ENCODE measurements at places on chromosomes 16 and 17. TPM values are rescaled to one million over a fixed set of nuclear protein-coding genes. Genes with fewer than 3 reads are reported as not detected.

DNA sequence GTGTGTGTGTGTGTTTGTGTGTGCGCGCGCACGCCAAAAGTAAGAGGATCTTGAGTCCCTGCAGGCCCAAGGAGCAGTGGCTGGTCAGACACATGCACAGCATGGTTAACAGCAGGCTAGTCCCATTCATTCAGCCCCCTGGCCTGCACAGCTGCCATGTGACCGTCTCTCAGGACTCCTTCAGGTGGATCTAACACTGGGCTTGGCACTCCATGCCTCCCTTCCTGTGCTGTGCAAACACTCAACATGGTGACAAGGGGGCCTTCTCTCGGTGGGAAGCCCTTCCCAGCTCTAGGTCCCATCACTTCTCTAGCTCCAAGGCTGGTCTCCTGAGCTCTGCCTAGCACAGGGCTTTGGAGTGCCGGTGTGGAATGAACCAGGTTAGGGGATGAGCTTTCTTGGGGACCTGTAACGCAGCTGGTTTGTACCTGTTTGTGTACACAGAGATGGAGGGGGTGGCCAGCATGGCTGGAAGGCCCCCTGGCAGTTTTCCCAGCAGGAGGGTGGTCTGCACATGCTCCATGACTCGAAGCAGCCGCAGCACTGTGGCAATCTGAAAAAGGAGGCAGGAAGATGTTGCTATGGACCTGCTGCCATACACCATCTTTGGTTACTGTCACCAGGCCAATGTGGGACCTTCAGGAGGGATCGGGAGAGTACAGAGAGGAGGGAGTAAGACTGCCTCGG lies 69.4 kb upstream of the GCSH start:
- H3K4me1 ChIP-seq: no peaks in the 10 kb centered on the region
- DNase-seq: no peak
- no peak overlapping the region for H3K4me3 ChIP-seq
- no peak overlapping the region for H3K27ac ChIP-seq
- no peaks in the 10 kb centered on the region for H3K36me3 ChIP-seq

Gene IRX3
- 4.1 TPM for polyA plus RNA-seq

- H3K4me1 ChIP-seq: no peaks in the 10 kb centered on the region
- H3K27ac ChIP-seq: no peak overlapping the region
- H3K27me3 ChIP-seq: no peaks in the 10 kb centered on the region
- no peak for DNase-seq
These were observed 255.5 kb upstream of the N4BP1 start for GRCh38 chr16:48865520-48865919.

Gene SP6
- 0.03 TPM for polyA plus RNA-seq

Gene ASPHD1
- 29.0 TPM for polyA plus RNA-seq

GRCh38 chr17:28492352-28493310 lies 13.5 kb upstream of the FOXN1 start:
- no peaks in the 10 kb centered on the region for H3K4me1 ChIP-seq
- no peak for DNase-seq
- no peaks in the 10 kb centered on the region for H3K36me3 ChIP-seq
- 0 out of 2 replicates have a peak, but pooled peaks cover 7% of the 10 kb centered on the region for H3K27me3 ChIP-seq

DNA sequence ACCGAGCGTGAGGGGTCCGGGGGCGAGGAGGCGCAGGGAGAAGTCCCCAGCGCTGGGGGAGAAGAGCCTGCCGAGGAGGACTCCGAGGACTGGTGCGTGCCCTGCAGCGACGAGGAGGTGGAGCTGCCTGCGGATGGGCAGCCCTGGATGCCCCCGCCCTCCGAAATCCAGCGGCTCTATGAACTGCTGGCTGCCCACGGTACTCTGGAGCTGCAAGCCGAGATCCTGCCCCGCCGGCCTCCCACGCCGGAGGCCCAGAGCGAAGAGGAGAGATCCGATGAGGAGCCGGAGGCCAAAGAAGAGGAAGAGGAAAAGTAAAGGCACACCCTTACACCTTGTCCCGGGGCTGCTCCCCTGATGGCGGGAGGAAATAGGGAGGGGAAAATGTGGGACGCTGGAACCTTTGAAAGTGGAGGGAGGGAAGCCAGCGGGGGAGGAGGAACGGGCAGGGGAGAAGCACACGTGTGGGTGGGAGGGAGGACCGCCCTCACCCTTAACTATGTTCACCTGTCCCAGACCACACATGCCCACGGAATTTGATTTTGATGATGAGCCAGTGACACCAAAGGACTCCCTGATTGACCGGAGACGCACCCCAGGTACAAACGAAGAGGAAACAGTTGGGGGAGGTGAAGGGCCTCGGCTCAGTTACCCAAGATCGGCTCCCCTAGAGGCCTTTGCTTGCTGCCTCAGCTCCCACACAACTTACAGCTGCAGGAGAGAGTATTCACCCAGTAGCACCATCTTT lies 916 bp downstream of the PAGR1 start:
- H3K27ac ChIP-seq: peak overlapping the region; percentile 94
- H3K36me3 ChIP-seq: peaks cover 6% of the 10 kb centered on the region
- peak; percentile 63 for DNase-seq

Gene PRAC1
- not detected for polyA plus RNA-seq

DNA sequence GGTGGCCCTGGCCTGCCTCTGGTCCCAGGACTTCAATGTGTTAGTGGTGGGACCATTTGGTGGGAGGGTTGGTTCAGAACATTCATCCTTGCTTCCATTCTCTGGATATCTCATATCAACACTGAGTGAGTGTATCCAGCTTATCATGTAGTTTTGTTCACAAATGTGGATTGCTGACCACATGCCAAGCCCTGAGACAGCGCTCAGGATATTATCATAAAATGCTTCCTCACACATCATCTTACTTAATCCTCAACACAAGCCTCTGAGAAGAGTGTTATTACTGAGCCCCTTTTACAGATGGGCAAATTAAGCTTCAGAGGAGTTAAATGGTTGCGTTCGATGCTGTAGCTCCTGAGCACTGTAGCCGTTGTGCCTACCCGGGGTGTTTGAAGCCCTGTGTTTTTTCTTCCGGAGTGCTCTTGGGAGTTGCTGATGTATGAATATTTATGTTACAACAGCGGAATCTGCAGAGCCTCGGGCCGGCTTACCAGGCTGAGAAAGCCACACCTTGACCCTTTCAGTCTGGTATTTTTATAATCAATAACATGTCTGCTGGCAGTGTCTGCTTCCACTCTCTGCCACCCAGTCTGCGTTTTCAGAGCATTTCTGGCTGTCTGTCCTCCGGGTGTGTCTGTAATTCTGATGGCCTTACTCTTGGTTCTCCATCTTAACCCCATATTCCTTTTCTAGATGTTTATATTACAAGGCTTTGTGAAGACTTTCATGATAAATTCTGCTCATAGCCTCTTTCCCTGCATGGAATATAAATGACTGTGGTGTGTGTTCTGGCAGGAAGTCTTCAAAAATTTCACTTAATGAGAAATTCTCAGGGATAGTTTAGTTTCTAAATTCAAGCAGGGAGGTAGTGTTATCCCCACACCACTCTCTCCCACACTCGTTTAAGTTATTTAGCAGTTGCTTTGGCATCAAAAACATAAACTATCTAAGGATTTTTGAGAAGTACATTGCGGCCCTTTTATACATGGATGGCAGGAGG lies 2.9 kb downstream of the GLP2R start:
- H3K27ac ChIP-seq: no peak overlapping the region
- no peaks in the 10 kb centered on the region for H3K36me3 ChIP-seq
- no peak overlapping the region for H3K4me3 ChIP-seq
- H3K27me3 ChIP-seq: peaks cover 10% of the 10 kb centered on the region
- DNase-seq: no peak
- no peaks in the 10 kb centered on the region for H3K4me1 ChIP-seq

GRCh38 chr16:78530283-78530682 lies 430.8 kb downstream of the WWOX start:
- DNase-seq: no peak
- no peaks in the 10 kb centered on the region for H3K27me3 ChIP-seq
- no peaks in the 10 kb centered on the region for H3K4me1 ChIP-seq
- H3K4me3 ChIP-seq: no peak overlapping the region

Gene CCL14
- not detected for polyA plus RNA-seq

Gene KCNJ18
- not detected for polyA plus RNA-seq

DNA sequence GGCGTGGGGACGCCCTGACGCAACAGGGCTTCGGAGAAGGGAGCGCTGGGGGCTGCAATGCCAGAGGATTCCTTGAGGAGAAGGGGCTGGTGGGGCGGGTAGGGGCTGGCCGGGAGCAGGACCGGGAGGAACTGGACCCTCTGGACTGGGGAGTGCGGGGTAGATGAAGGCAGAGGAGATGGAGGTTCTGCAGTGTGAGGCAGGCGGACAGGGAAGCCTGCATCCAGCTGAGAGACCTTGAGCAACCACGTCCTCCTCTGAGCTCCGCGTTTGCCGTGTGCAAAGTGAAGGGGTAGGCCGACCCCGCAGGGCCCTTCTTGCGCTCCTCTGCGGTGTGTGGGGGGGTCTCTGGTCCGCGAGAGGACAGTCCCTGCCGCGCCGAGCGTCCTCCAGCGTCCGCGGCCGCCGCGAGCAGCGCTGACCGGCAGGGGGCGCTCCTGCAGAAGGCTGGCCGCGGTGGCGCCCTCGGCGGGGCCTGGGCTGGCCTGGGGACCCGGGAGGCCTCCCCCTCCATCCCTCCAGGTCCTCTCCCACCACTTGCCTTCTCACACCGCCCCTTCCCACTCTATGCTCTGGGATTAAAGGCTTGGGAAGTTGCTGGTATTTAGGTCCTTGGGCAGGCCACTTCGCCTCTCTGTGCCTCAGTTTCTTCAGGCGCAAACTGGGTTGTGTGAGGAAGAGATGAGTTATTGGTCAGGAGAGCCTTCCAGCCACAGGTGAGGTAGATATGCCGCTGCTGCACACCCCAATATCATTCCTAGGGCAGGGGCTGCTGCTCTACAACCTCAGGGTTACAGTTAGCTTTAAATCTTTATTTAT lies 9.6 kb upstream of the WNT9B start:
- no peaks in the 10 kb centered on the region for H3K36me3 ChIP-seq
- H3K4me3 ChIP-seq: peak overlapping the region; percentile 39
- no peaks in the 10 kb centered on the region for H3K4me1 ChIP-seq
- peaks cover 23% of the 10 kb centered on the region for H3K27me3 ChIP-seq
- H3K27ac ChIP-seq: no peak overlapping the region

GRCh38 chr16:3012828-3013420 lies at the start of gene CLDN9:
Gene CLDN9 (plus strand): TSS chr16:3012923. CDS start chr16:3013363, 440 bp downstream.
- H3K27me3 ChIP-seq: no peaks in the 10 kb centered on the region
- no peak for DNase-seq
- H3K4me1 ChIP-seq: no peaks in the 10 kb centered on the region
- H3K4me3 ChIP-seq: no peak within 1 kb of the TSS

Gene CHST4
- polyA plus RNA-seq: 0.08 TPM

DNA sequence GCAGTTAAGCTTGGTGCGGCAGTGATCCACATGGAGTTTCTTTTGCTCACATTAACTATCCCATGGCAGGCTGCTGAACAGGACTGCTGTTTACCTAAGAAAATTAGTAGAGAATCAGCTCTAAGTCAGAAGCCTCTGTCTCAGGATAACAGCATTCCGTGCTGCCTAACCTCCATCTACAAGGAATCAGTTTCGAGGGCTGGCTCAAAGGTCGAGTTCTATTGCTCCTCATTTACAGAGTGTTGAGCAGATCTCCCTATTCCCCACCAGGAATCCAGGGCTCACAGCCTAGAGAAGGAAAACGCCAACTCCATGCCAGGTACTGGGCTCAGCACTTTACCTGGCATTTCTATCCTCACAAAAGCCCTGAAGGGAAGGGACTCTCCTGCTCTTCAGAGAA lies 9.9 kb downstream of the GINS2 start:
- no peak for DNase-seq
- H3K4me3 ChIP-seq: no peak overlapping the region
- peaks cover 49% of the 10 kb centered on the region for H3K36me3 ChIP-seq
- H3K27ac ChIP-seq: no peak overlapping the region
- no peaks in the 10 kb centered on the region for H3K27me3 ChIP-seq

DNA sequence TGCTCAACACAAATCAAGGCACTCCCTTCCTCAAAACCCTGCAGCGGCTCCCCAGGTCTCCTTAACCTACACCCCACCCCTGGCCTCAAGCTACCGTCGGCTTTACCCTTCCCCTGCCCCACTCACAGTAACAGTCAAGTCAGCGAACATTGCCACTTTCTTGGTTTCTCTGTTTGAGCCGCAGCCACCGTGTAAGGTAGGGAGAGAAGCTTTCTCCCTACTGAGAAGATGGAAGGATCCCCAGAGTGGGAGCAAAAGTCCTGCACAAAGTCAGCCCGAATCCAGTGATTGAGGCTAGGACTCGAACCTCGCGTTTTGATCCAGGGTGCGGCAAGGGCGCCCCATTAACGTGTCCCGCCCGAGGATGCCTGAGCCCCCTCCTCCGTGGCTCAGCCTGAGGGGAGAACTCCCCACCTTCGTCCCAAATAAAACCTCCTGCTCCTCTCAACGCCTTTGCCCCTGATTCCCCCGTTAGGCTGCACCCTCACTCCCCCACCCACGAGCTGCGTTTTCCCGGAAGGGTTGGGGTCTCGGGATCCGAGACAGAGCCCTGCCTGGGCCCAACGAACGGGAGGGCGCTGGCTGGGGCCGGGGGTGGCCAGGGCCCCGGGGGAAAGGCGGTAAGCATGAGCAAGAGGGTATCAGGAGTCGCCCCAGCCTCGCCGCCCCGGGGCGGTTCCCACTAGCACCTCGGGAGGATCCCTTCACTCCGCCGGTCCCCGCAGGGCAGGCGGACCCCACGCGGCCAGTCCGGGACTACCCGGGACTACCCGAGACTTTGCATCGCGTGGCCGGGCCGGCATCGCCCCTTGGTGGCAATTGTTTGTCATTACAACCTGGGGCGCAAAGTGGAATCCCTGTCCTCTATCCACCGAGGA lies 9.9 kb upstream of the NAGS start:
- no peaks in the 10 kb centered on the region for H3K36me3 ChIP-seq
- H3K27me3 ChIP-seq: no peaks in the 10 kb centered on the region
- peak; percentile 91 for DNase-seq
- H3K4me3 ChIP-seq: peak overlapping the region; percentile 53
- peaks cover 3% of the 10 kb centered on the region for H3K4me1 ChIP-seq

DNA sequence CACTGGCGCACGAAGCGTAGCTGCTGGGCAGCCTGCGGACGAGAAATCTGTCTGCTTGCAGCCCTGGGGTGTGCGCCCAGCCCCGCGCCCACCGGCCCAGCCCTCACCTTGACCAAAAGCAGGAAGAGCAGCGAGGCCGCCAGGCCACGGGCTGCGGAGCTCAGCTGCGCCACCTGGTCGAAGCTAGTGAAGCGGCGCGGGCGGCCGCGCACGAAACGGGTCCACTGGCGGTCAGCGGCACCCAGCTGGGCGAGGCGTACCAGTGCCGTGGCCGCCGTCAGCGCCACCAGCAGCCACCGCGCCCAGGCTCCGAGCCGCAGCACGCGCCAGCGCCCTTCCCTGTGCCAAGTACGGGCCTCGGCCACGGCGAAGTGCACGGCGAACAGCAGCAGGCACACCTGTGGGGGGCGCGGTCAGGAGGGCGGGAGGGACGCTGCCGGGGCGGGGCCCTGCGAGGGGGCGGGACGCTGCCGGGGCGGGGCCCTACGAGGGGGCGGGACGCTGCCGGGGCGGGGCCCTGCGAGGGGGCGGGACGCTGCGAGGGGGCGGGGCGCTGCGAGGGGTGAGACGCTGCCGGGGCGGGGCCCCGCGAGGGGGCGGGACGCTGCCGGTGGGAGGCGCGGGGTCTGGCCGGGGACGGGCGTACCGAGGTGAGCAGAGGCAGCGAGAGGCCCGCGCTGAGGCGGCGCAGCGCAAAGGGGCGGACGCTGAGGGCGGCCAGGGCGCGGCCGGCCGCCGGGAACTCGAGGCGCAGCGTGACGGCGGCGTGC lies 43.2 kb downstream of the TSC2 start:
- H3K27me3 ChIP-seq: no peaks in the 10 kb centered on the region
- H3K27ac ChIP-seq: no peak overlapping the region
- no peaks in the 10 kb centered on the region for H3K4me1 ChIP-seq
- H3K36me3 ChIP-seq: peaks cover 7% of the 10 kb centered on the region
- no peak overlapping the region for H3K4me3 ChIP-seq

Gene CNGB1
- polyA plus RNA-seq: 0.05 TPM

Gene ACAP1
- polyA plus RNA-seq: 6.4 TPM

- no peak for DNase-seq
- peaks cover 43% of the 10 kb centered on the region for H3K4me1 ChIP-seq
- H3K27me3 ChIP-seq: no peaks in the 10 kb centered on the region
- no peak overlapping the region for H3K4me3 ChIP-seq
- no peaks in the 10 kb centered on the region for H3K36me3 ChIP-seq
- no peak overlapping the region for H3K27ac ChIP-seq
These were observed 220.1 kb upstream of the GSE1 start for GRCh38 chr16:85392756-85393673.

All from SK-N-SH (cell line).